ENCODE measurements at places on chromosomes 13 and 19.

GRCh38 chr19:9793071-9793591 lies 24.6 kb upstream of the ZNF846 start:
- DNase-seq: peak; percentile 73

- peak; percentile 49 for DNase-seq
Observed at GRCh38 chr19:18233224-18233825, 7.1 kb upstream of the PDE4C start.

DNA sequence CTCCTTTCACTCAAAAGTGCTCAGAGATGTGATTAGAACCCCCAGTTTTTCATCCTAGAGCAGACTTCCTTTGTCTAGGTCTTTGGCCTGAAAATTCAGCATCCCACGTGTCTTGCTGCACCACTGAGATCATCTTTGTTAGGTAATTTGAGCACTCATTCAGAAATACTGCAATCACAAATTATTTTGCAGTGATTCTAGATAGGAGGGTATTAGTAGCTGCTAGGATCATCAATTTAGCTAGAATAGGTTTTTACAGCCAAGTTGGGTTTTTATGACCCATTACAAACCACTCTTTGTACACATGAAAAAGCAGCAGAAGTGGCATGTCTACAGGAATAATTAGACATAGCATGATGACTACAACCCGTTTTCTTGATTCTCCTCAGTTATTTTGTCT lies 219.6 kb downstream of the GPC6 start:
- no peak for DNase-seq

DNA sequence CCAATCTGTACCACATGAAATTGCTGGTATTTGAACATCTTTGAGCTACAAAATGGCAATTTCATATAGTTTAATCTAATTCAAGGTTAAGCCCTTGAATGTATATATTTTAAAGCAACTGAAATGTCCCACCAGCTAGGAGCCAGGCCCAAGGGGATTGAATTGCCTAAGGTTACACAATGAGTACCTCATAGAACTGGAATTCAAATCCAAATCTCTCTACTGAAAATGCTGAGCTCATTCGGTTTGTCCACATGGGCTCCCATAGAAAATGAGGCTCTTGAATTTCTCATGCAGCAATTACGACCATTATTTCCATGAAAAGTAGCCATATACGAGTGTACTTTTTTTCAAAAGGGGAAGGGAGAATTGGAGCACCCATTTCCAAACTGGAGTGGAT lies 31.5 kb upstream of the FNDC3A start:
- DNase-seq: no peak

DNA sequence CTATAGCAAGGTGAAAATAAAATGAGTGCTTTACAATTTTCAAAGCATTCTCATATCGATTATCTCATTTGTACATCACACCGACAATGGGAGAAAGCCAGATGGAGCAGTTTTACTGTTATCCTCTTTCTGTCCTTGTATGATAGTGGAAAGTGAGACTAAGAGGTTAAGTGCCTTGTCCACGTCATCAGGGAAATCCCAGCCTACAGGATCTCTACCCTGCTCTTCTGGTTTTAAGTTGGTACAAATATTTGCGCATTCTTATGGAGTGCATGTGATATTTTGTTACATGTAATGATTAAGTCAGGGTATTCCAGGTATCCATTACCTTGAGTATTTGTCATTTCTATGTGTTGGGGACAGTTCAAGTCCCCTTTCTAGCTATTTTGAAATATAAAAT lies 12.4 kb upstream of the ENOX1 start:
- DNase-seq: no peak

DNA sequence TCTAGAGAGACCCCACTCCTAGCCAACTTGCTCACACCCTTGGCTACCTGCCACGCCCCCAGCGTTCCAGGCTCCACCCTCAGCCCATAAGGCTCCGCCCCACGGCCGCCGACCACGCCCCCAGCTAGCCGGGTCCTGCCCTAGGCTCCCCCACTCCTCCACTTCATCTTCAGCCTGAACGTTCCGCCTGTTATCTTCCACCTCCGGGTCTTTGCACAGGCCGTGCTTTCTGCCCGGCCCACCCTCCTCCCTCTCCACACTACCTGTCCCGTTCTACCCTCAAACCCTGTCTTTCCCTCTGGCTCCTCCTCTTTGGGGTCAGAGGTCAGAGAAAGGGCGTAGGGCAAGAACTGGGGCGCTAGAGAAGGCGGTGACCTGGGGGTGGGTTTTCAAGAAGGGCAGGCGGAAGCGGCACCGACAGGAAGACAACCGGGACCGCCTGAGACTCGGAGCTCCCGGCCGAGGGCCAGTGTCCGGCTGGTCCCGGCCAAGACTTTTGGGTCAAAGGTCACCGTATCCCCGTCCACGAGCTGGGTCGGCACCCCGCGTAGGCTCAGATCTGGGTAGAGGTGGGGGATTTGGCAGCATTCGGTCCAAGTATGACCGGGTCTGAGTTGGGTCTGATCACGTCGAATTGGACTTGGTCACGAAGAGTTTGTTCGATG lies 2.2 kb downstream of the PDE4C start:
- DNase-seq: no peak

GRCh38 chr19:46620716-46621115 lies 4.2 kb downstream of the PTGIR start:
- DNase-seq: no peak
